ENCODE measurements at places on chromosomes 2 and 18.

- no peak for DNase-seq
These were observed 6.0 kb upstream of the MLPH start for GRCh38 chr2:237480988-237481525.

DNA sequence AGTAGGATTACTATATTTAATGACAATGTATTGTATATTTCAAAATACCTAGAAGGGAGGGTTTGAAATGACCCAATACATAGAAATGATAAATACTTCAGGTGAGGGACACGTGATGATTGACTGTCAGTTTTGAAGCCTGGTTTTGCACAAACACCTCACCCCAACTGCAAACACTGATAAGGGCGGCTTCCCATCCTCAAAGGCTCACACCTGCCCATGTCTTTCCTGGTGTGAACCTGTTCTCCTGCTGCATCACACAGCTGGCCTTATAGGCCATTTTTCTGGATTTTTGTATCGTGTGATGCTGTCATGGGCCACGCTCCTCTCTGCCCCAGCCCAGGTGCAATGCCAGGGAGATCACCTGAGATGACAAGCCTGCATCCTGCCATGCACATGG lies 166.5 kb upstream of the NCK2 start:
- no peak for DNase-seq

DNA sequence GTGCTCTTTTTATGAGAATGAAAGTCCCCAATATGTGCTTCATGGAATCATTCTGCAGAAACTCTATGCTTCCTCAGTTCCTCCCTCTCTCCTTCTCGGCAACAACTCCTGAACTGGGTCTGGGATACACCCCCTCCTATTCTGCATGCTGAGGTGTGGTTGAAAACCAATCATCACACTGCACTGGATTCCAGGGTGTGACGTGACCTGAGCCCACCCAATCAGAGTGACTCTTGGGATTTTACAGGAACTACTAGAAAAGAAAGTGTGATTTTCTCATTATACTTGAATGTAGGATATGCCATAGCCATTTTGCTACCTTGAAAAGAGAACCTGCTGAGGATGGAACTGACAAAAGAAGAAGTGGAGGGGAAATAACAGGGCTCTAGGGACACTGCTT lies 36.3 kb downstream of the ACVR1 start:
- no peak for DNase-seq

DNA sequence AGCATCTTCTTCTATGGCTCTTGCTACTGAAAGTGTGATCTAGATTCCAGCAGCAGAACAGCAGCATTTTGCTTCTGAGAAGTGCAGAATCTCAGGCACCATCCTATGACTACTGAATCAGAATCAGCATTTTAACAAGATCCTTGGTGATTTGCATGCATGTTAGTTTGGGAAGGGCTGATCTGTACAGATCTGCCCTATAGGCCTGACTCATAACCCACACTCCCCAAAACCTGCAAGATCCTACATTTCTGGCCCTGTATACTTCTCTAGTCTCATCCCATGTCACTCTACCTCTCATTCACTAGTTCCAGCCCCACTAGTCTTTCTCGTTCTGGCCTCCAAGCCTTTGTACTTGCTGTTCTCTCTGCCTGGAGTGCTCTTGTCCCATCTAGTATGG lies 15.7 kb upstream of the DARS1 start:
- no peak for DNase-seq

DNA sequence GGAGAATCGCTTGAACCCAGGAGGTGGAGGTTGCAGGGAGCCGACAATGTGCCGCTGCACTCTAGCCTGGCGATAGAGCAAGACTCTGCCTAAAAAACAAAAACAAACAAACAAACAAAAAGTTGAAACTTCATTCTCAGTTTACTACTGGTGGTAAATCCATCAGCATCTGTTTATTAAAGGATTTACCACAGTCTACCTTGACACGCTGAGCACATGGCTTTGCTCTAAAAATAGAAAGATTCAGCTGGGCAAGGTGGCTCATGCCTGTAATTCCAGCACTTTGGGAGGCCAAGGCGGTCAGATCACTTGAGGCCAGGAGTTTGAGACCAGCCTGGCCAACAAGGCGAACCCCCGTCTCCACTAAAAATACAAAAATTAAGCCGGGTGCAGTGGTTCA lies 201.3 kb downstream of the TGIF1 start:
- no peak for DNase-seq

GRCh38 chr2:158975271-158975921 lies 7.0 kb downstream of the TANC1 start:
- DNase-seq = no peak

GRCh38 chr2:18585526-18585925 lies 3.8 kb downstream of the NT5C1B start:
- DNase-seq = no peak

GRCh38 chr2:181858600-181858999 lies 32.9 kb upstream of the ITPRID2 start:
- DNase-seq = no peak

DNA sequence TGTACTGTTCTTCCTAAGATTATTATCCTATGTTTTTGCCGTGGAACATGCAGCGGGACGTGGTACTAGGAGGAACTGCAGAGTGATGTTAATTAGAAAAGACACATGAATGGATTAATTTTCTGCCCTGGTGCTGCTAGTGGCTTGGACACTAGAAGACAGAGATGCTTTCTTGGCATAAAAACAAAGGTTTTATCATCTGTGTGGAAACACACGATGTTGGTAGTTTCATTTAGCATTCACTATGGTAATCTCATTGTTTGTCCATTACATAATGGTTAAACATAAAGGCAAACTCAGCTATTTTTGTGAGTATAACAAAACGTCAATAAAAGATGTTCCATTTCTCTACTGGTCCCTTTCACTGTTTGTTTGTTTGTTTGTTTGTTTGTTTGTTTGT lies 22.8 kb downstream of the COL6A3 start:
- DNase-seq = no peak

- DNase-seq = no peak
These were observed 14.2 kb upstream of the PLEKHM3 start for GRCh38 chr2:208039376-208040110.

DNA sequence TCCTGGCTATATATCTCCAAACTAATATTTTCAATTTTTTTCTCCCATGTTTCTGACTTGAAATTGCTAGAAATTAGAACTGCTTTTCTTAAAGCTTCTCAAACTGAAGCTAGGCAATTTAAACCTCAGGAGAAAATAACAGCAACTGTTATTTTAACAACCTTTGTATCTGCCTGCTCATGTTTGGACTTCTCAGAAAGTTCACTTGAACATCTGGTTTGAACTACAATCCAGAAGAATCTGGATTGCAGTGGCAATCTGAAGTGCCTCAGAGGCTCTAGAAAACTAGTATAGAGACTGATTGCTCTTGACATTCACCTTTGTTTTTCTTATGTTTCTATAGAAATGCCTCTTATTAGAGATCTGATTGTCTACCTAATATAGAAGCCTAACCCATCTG lies 64.1 kb downstream of the STAT4 start:
- no peak for DNase-seq

DNA sequence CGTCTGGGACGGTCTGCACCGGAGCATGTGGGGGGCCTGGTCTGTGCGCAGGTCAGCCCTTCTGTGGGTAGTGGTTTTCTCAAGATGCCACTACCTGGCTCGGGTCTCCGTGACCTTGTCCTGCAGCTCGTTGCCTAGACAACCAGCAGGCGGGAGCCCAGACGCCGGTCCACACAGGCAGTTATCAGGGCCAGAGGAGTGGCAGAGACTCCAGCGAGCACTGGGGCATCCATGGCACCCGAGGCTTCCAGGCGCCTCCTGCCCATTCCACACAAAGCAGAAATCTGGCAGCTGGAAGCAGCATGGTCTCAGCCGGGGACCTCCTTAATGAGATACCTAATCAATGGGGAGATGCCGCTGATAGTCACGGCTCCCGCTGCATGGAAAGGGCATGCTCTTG lies 156.1 kb downstream of the FAM210A start:
- no peak for DNase-seq

DNA sequence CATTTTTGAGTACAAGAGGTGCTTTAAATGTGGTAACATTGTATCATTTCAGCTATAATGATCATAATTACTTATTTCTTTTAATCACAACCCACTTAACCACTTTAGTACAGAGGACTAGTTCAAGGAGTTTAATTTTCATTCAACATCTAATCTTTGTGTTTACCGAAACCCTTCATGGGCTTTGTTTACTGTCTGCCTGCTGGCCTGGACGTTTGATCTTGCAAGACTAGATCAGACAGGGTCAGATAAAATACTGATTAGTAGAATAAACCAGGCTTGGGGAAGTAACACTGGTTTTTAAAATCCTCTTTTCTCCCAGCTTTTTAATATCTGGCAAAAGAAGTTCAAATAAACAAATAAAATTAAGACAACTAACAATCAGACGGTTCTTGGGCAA lies 93.6 kb downstream of the SATB2 start:
- no peak for DNase-seq

GRCh38 chr2:60500861-60501260 lies 52.6 kb downstream of the BCL11A start:
- DNase-seq = no peak

GRCh38 chr2:168577885-168578284 lies 121.8 kb downstream of the CERS6 start:
- DNase-seq = no peak

DNA sequence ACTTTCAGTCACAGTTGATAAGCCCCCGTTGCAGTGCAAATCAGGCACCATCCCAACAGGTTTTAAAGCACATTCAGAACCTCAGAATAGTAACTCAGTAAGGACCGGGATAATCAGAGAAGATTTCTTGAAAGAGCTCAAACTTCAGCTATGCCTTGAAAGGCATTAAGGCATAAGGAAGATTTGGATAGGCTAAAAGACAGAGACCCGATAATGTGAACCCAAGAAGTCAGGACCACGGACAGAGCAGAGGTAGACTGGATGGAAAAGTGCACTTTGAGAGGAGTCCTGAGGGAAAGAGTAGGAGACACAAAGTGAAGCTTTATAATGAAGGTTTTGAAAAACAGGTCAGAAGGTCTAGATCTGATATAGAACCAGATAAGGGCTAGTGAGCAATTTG lies 36.9 kb upstream of the KLF7 start:
- no peak for DNase-seq

DNA sequence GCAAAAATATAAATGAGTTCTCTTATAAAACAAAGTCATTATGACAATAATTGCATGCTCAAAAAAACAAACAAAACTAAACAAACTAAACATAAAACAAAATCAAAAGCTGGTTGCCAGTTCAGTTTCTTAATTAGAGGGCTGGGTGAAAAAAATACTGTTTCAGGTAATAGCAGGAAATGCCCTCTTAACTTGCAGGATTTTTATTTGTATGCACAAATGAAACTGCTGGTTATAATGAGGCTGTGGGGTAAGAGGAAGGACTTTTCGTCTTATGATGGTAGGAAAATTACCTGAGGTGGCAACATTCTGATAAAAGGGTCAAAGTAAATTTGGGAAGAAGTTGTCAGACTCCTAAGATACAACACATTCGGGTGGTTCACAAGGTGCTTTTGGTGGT lies 21.5 kb upstream of the CDKL4 start:
- DNase-seq = no peak

DNA sequence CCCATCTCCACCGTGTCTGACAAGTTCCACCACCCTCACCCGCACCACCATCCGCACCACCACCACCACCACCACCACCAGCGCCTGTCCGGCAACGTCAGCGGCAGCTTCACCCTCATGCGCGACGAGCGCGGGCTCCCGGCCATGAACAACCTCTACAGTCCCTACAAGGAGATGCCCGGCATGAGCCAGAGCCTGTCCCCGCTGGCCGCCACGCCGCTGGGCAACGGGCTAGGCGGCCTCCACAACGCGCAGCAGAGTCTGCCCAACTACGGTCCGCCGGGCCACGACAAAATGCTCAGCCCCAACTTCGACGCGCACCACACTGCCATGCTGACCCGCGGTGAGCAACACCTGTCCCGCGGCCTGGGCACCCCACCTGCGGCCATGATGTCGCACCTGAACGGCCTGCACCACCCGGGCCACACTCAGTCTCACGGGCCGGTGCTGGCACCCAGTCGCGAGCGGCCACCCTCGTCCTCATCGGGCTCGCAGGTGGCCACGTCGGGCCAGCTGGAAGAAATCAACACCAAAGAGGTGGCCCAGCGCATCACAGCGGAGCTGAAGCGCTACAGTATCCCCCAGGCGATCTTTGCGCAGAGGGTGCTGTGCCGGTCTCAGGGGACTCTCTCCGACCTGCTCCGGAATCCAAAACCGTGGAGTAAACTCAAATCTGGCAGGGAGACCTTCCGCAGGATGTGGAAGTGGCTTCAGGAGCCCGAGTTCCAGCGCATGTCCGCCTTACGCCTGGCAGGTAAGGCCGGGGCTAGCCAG lies 1.2 kb downstream of the ONECUT2 start:
- no peak for DNase-seq

DNA sequence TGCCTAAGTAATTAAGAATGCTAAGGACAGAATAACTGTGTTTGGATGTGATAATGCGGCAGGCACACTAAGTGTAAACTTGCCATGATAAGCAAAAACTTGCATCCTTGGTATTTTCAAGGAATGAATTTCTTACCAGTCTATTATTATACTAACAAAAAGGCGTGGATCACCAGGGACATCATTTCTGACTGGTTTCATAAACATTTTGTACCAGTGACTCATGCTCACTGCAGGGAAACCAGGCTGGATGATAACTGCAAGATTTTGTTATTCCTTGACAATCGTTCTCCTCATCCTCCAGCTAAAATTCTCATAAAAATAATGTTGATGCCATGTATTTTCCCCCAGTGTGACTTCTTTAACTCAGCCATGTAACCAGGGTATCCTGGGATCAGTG lies 289.5 kb downstream of the CDCA7 start:
- DNase-seq = no peak

DNA sequence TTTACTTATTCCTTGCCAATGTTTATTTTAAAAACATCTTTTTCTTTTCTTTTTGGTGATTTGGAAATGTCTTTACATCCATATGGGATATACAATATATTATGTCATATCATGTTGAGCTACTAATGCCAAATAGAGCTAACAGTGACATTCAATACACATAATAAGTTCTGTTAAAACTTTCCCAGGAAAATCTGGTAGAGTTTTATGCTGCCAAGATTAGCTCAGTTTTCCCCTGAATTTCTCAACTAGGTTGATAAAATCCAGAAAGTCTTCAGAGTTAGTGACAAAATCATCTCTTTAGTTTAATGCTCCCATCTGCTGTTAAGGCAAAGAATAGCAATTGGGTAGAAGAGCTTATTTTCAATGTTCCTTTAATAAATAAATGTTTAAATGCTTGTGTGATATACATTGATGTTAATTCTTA lies 9.9 kb downstream of the COL3A1 start:
- no peak for DNase-seq

DNA sequence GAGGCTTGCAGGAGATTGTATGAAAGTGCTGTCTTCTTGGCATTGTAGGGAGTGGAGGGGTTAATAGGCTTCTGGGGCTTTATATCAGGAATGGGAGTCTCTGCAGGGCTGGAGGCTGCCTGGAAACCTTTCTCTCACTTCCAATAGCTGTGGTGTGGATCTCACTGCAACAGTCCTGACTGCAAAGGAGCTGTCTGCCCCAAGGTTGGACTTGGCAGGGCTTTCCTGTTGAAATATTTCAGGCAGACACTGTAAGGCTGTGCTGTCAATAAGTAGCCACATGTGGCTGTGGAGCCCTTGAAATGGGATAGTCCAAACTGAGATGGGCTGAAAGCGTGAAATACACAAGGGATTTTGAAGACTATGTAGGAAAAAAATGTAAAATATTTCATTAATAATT lies 399.1 kb upstream of the SPRED2 start:
- no peak for DNase-seq

Measured in CD4-positive, alpha-beta T cell treated with Interleukin-10 for 1 hour (primary cell).